ENCODE measurements at places on chromosomes 6 and 20.

DNA sequence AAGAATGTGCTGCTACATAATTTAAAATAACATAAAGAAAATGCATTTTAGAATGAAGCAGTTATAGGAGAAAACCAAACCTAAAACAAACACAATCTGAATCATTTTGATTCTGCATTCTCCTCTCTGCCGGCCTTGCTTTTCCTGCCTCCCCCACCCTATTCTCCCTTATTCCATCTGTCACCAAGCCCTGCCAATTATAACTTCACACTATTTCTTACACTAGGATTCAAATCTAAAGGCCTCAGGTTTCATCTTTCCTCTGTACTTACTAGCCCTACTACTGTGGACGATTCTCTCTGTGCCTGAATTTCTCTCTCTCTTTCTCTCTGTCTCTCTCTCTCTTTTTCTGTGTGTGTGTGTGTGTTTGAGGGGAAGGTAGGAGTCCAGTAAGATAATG, 18.7 kb upstream of the PRIM2 start:
- no peak for DNase-seq

DNA sequence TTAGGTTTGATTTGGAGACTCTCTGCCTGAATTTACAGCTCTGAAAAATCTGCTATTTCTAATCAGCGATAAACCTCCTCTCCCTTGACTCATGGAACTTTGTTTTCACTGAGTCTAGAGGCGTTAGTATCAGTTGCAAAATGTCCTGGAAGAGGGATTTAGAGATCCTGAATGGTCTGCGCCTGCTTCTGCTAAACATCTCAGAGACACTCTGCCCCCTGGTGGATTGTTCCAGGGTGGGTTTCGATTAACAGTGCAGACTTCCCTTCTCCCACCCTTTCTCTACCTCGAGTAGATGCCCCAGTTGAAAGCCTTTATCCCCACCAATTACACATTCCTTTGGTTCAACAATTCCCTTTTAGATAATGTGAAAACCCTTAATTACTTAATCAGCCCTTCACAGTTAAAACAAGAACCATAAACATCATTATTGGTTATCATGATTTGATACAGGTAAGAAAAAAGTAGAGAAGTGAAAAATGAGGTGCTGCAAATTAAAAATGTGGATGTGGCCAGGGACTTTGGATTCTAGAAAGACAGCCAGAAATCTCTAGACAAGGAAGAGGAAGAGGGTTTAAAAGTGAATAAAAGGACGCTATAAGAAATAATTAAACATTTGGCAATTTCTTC, 5.5 kb downstream of the HTR1B start:
- DNase-seq, result no peak

- no peak for DNase-seq
These were observed 71.9 kb downstream of the PCSK2 start for GRCh38 chr20:17298751-17299150.

DNA sequence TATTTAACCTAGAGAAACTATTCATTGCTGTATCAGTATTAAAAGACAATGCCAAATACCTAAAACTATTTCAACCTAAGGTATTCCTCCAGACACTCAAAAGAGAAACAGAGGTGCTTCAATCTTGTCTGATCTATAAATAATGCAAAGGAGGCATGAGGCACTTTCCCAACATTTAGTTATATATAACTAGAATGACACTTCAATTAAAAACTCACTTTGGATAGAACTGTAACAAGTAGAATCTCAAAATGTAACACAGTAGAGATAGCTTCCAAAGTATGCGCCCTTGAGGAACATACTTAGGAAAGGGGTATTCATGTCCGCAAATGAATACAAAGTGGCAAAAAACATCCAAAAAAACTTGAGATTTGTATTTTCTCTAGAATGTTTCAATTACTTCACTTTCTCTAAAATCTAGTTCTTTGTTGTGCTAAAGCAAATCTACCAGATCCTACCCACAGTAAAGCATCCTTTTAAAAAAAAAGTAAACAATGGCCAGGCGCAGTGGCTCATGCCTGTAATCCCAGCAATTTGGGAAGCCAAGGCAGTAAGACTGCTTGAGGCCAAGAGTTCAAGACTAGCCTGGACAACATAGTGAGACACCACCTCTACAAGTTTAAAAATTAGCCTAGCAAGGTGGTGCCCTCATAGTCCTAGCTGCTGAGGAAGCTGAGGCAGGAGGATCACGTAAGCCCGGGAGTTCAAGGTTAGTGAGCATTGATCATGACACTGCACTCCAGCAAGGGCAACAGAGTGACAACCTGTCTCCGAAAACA, 10.3 kb downstream of the SYNCRIP start:
- DNase-seq, result no peak

- no peak for DNase-seq
These were observed 225.8 kb upstream of the QKI start for GRCh38 chr6:163188746-163189145.

Data from stimulated activated CD4-positive, alpha-beta T cell treated with anti-CD3 and anti-CD28 coated beads, Interleukin-1b, Interleukin-23, amount 100 ng/mL, for 1 hour (primary cell).